ENCODE measurements at places on chromosomes 13 and 19. TPM values are rescaled to one million over a fixed set of nuclear protein-coding genes. Genes with fewer than 3 reads are reported as not detected.

The LIPE gene
- 16.4 TPM for total RNA-seq

The KLK14 gene
- total RNA-seq: 0.18 TPM

The FFAR2 gene
- 1.5 TPM for total RNA-seq

The TLE2 gene
- 40.8 TPM for total RNA-seq

The CAMSAP3 gene
- 13.0 TPM for total RNA-seq
